Activated gamma-delta T cell treated with Interleukin-2 at 50 U/mL for 16 hours (primary cell): ENCODE measurements at places on chromosomes 3 and 15.

GRCh38 chr15:25690673-25691543, 172.2 kb downstream of the ATP10A start:
- DNase-seq: no peak

DNA sequence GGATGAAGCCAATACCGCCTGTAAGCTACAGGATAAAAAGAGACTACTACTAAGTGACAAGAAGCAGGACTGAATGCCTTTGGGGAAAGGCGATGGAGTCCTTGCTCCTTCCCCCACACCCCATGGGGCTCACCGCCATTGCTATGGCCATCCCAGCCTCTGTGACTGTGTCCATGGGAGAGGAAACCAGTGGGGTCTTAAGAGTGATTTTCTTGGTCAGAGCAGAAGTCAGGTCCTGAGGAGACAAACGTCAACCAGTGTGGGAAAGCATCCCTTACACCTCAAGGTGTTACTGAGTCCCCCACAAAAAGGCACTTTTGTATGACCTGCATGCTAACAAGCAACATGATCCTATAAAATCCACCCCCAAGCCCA, 913 bp downstream of the IMPDH2 start:
- DNase-seq: no peak

- no peak for DNase-seq
Measured at GRCh38 chr15:62337934-62338333, 172.8 kb upstream of the C2CD4B start.

DNA sequence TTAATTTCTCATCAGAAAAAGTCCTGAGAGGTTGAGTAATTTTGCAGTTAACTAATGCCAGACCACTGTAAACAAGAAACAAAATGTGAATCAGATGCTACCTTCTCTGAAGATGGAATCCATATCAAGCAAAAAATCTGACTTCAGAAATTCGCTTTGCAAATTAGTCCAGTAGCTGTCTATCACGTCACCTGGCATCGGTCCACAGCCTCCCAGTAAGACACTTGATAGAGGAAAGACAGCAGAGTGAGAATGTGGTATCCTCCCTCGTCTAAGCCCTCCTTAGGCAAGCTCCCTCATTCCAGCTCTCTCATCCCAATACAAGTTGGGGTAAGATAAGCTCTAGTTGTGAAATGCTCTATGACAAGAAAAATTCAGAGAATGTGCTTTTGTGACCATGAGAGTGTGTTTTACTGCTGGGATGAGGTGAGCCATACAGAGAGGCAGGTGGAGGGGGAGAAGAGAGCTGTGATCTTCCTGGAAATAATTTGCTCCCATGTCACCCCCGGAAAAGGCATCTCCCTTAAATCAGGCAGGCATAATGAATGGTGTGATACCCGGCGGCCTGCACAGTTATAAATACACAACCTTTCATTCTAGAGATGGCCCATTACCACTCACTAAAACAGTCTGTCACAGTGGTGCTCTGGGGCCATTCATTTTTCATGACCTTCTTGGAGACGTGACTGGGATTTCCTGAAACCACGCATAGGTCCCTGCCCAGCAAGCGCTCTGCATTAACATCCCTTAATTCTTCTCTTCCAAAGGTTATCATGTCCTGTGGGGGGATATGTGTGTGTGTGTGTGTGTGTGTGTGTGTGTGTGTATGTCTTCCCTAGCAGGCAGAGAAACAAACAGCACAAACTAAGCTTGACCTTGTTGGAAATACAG, 602.0 kb upstream of the KCNMB2 start:
- DNase-seq: no peak

DNA sequence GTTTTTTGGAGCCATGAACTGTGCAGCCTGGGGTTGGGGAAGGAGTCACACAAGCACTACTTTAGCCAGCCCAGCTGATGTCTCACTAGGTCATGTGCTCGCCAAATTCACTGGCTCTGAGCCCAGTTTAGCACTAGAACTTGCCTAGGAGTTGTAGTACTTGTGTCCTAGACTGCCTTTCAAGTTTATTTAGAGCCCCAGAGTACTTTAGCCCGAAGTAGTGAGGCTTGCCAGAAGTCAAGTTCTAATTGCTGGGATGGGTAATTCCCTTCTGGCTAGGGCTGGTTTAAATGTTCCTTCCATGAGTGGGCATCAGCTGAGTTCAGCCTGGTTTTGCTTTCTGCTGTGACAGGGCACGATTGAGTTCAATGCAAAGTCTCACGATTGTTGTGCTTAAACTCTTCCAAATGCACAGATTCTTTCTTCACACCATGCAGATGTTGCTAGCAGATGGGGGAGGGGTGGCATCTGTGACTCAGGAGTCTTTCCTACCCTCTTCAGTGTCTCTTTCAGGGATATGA, 228.2 kb upstream of the ZPLD1 start:
- no peak for DNase-seq

GRCh38 chr15:89593018-89593417, 17.7 kb downstream of the TICRR start:
- DNase-seq: no peak

GRCh38 chr15:80758130-80758745, 20.9 kb upstream of the CEMIP start:
- DNase-seq: no peak

- DNase-seq: no peak
Measured at GRCh38 chr15:100665570-100665969, 63.2 kb downstream of the ASB7 start.

DNA sequence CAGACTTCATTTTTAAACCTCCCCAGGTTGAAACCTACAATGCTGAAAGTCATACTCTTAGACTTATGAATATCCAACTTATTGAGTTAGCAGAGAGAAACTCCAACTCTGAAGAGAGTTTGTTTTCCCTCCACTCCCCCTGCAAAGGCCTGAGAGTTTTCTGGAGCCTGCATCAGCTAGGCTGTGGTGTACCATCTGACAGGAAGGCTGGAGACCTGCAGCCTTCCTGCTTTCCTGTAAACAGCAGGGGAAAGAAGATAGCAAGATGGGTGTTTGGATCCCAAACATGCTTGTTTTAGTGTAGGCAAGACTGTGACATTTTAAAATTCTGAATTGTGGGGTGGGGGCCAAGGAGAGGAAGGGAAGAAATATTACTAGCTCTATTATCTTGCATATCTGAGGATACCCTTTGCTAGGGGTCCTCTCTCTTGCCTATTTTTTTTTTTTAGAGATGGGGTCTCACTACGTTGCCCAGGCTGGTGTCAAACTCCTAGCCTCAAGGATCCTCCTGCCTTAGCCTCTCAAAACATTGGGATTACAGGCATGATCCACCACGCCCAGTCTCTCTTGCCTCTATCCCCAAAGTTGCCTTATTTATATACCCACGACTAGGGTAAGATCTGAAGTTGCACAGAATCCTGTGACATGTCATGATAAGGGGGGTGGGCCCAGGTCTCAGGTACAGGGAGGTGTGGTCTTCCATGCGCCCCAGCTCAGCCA, 51.0 kb upstream of the USP3 start:
- DNase-seq: no peak

DNA sequence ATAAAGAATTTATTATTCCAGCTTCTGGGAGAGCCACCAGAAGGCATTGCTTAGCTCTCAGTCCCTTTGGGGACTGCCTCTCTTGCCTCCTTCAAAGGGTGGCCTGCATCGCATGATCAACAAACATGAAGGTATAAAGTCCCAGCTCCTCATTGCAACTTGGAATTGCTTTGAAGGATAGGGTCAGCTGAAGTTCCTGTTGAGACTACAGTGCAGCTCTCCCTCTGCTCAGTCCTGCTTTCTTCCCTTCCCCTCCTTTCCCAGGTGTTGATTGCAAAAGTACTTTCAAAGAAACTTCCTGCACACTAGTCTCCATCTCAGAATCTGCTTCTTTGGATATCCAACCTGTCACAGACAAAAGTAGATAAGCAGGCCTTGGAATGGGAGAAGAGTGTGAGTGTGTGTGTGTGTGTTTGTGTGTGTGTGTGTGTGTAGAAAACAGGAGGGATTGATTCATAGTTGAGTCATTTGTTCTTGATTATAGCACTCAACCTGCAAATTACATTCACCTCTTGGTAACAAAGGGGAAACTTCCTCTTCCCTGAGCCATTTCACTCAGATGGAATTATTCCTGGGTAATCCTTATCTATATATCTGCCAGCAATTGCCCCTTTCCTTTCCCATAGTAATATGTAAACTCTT, 13.7 kb downstream of the CCR8 start:
- DNase-seq: no peak

DNA sequence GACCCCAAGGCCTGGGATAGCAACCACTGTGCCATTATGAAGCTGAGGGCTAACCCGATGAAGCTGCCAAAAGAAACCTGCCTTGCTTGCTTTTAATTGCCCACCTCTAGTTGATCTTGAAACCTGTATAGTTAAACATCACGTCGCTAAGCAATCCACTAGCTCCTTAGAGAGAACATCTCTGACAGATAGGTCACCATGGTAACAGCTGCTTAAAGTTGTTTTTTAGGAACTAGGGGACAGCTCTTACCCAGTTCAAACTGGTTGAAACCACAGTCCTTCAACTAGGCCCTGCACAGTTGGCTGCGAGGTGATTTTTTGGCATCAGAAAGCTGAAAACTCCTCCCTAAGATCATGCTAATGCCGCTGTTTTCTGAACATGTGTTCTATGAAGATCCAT, 135.7 kb downstream of the EBLN2 start:
- DNase-seq: no peak

DNA sequence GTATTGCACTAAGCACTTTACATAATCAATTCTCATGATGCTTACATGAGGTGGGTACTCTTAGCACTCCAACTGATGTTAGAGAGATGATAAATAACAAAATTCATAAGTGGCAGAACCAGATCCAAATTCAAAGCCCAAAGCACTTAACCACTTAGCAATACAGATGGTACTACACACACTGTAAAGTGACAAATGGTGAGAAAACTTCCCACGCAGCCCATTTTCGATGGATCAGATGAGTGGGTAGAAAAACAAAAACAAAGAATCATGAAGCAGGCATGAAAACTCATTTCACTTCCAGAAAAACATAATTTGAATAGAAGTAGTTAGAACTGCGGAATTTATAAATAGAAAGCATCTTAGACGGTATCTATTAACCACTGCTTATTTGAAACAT, 66.2 kb downstream of the FRMD4B start:
- DNase-seq: no peak

- DNase-seq: no peak
Measured at GRCh38 chr3:126770096-126770495, 66.1 kb downstream of the CHCHD6 start.

DNA sequence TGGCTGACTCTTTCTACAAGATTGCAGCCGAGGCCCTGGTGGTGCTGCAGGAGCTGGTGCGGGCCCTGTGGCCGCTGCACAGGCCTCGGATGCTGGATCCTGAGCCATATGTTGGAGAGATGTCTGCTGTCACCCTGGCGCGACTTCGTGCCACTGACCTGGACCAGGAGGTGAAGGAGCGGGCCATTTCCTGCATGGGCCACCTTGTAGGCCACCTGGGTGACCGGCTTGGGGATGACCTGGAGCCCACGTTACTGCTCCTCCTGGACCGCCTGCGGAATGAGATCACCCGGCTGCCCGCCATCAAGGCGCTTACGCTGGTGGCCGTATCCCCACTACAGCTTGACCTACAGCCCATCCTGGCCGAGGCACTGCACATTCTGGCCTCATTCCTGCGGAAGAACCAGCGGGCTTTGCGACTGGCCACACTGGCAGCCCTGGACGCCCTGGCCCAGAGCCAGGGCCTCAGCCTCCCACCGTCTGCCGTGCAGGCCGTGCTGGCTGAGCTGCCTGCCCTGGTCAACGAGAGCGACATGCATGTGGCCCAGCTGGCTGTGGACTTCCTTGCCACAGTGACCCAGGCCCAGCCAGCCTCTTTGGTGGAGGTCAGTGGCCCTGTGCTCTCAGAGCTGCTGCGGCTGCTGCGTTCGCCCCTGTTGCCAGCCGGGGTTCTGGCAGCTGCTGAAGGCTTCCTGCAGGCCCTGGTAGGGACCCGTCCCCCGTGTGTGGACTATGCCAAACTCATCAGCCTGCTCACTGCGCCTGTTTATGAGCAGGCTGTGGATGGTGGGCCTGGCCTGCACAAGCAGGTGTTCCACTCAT, 20.3 kb downstream of the CAND2 start:
- no peak for DNase-seq

GRCh38 chr3:26622621-26623418, at the start of gene LRRC3B:
Gene LRRC3B (plus strand): TSS chr3:26622772. CDS start chr3:26709673, 86,901 bp downstream.
- DNase-seq: no peak

DNA sequence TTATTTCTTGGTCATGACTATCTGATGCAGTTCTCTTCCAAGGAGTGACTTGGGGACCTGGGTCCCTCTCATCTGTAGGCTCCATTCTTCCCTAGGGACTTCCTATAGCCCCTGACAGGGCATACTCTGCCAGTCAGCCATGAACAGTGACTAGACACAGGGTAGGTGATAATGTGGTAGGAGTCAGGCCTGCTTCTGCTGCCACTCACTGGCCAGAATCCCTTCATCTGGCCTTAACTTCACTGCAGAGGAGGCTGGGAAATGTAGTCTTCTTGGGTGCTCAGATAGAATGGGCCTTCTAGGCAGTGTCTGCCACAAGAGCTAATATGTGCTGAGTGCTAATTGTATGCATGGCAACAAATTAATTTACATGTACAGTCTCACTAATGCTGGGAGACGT, 84.5 kb downstream of the CACNA2D3 start:
- no peak for DNase-seq

- no peak for DNase-seq
Measured at GRCh38 chr3:156648086-156648485, 26.3 kb upstream of the TIPARP start.

GRCh38 chr3:157127268-157127667, 32.7 kb downstream of the CCNL1 start:
- no peak for DNase-seq

- DNase-seq: no peak
Measured at GRCh38 chr3:86451749-86452148, 539.2 kb downstream of the VGLL3 start.

GRCh38 chr3:120438665-120439370, 12.0 kb downstream of the FSTL1 start:
- DNase-seq: no peak

- DNase-seq: no peak
Measured at GRCh38 chr15:66269326-66270090, 16.0 kb upstream of the MEGF11 start.

- DNase-seq: no peak
Measured at GRCh38 chr3:164539215-164539614, 539.1 kb downstream of the SI start.

DNA sequence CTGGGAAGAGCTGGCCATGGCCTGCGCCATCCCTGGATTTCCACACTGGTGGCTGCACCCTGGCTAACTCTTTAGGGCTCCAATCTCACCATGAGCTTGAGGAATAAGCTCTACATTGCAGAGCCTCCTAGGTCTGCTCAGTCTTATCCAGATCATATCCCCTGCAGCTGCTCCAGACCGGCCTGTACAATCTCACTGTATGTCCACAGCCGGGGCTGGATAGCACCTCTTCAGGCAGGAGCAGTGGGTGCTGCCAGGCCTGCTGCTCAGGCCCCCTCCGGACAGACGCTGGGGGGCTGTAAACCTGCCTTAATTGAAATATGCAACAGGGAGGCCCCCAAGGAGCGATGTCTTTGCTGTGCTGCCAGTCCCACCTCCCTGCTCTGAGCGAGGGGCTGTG, 15.6 kb downstream of the INSYN1 start:
- no peak for DNase-seq
